ENCODE measurements at places on chromosomes 4 and X. TPM values are rescaled to one million over a fixed set of nuclear protein-coding genes. Genes with fewer than 3 reads are reported as not detected.

WNK3 gene
- 3.7 TPM for polyA plus RNA-seq

GRCh38 chr4:98620087-98620784 is 38.2 kb downstream of the TSPAN5 start:
- no peak for DNase-seq

DNA sequence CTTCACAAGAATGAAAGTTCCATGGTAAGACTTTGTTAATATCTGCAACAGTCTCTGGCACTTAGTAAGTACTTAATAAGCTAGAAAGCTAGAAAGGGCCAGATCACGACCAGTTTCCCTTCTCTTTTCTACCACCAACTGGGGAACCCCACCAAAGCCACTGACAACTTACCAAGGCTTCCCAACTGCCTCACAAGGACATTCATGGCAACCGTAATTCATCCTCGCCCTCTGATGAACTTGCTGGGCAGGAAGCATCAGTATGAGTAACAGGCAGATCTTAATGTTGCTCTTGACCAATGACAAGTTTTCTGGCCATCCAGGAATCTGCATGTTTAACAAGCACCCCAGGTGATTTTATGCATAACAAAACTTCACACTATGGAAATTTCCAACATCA is 23.2 kb upstream of the ZCCHC13 start:
- no peak for DNase-seq

DNA sequence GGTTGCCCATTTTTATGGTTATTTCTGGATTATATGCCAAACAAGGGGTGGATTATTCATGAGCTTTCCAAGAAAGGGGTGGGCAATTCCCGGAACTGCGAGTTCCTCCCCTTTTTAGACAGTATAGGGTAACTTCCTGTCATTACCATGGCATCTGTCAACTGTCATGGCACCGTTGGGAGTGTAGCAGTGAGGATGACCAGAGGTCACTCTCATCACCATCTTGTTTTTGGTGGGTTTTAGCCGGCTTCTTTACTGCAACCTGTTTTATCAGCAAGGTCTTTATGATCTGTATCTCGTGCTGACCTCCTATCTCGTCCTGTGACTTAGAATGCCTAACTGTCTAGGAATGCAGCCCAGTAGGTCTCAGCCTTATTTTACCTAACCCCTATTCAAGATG is 57.6 kb downstream of the SH3KBP1 start:
- DNase-seq: no peak

DNA sequence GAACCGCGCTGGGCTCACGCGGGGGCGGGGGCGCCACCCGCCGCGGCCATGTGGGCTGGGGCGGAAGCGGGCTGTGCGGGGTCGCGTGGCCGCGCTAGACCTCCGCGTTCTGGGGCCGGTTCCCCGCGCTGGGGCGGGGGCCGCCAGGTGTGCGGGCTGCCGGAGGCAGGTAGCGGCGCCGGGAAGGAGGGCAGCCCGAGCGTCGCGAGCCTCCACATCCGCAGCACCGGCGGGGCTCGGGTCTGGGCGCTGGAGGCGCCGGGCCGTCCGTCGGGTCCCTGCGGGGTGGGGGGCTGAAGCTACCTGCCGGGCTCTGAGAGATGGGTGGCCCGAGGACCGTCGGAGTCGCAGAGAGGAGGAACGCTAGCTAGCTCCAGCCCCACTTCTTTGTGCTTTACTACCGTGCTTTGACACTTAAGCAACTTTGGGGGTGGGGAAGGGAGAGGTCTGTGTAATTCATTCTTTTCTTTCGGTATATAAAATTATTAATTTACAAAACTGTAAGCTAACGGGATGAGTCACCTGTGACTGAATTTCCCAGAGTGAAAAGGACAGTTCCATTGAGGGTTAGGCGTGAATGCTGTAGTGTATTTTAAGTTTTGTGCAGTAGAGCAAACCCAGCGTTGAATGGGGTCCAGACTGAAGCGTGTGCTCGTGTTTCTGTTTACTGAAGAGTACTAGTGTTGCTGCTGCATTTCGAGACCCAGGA is 689 bp downstream of the METAP1 start:
- no peak for DNase-seq

DNA sequence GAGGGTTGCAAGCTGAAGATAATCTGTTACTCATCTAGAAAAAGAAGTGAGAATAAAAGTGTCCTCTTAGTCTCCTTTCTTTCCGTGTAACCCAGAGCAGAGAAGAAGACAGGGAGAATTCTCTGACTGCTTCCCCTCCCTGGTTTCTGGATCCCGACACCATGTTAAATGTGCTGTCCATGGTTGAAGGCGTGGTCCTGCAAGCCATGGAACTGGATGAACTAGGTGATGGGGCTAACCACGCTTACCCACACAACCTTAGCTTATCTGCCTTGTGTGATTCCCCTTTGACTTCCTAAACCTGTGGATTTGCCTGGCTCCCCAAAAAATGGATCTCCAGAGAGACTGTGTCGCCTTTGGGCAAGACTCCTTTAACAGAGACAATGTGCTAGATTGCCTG is 907.6 kb downstream of the FSTL5 start:
- DNase-seq: no peak

- DNase-seq: no peak
These were observed 25.8 kb downstream of the PPP3CA start for GRCh38 chr4:101321481-101322042.

GRCh38 chr4:155539746-155540145 is 126.9 kb upstream of the GUCY1A1 start:
- no peak for DNase-seq

DNA sequence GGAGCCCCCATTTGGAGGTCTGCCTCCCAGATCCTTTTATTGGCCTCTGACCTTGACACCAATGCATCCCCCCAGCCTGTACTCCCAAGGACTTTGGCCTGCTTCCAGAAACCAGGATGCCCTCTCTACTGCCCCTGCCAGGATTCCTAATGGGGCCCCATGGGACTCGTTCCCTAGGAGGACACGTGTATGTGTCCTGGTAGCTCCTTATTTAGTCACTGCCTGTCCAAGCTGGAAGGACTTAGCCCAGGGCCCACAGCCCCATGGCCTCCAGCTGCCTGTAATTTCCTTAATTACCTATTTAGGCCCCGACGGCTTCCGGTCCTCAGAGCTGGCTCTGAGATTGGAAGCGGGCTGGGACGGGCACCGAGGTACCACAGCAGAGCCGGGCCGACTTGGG is 9.4 kb downstream of the ATP2B3 start:
- no peak for DNase-seq

Measured in H1 (cell line).